Placental epithelial cell (primary cell): ENCODE measurements at places on chromosomes 12 and 14. TPM values are rescaled to one million over a fixed set of nuclear protein-coding genes. Genes with fewer than 3 reads are reported as not detected.

SDS gene
- not detected in 2 replicates for total RNA-seq

C12orf50 gene
- 0.39 TPM in 1 of 2 replicates, not detected in the other for total RNA-seq

TCP11L2 gene
- total RNA-seq: 14.6 and 22.8 TPM in 2 replicates

SLC6A13 gene
- total RNA-seq: not detected in 2 replicates

CORO1C gene
- 143 and 209 TPM in 2 replicates for total RNA-seq

CYP27B1 gene
- total RNA-seq: 2.9 and 3.9 TPM in 2 replicates
